Kidney epithelial cell (primary cell): ENCODE measurements at places on chromosomes 3 and 15. TPM values are rescaled to one million over a fixed set of nuclear protein-coding genes. Genes with fewer than 3 reads are reported as not detected.
A peak's percentile ranks its signal among the peaks of the same experiment; 100 is the strongest.

- no peak for DNase-seq
These were observed 194.1 kb upstream of the KCNMB2 start for GRCh38 chr3:178342111-178342510.

DNA sequence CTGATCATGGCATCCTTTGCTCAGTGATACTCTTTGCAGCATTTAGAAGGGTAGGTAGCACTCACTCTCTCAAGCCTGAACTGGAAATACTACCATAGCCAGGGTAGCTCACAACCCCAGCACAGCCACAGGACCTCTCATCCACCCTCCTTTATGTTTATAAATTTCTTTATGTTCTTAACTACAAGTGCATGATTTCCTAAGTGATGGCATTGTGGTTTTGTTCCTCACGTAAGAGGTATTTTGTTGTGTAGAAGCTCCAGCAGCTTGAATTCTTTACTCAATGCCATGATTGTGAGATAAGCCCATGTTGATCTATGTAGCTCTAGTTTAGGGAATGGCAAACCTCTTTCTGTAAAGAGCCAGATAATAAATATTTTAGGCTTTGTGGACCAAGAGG, 7.9 kb upstream of the RTP3 start:
- DNase-seq: no peak

GRCh38 chr15:70342554-70343548, 245.1 kb upstream of the TLE3 start:
- no peak for DNase-seq

- peak; percentile 98 for DNase-seq
These were observed 11.0 kb downstream of the STARD5 start for GRCh38 chr15:81312790-81313543.

- DNase-seq: no peak
These were observed 835.4 kb upstream of the GBE1 start for GRCh38 chr3:82596805-82597204.

DNA sequence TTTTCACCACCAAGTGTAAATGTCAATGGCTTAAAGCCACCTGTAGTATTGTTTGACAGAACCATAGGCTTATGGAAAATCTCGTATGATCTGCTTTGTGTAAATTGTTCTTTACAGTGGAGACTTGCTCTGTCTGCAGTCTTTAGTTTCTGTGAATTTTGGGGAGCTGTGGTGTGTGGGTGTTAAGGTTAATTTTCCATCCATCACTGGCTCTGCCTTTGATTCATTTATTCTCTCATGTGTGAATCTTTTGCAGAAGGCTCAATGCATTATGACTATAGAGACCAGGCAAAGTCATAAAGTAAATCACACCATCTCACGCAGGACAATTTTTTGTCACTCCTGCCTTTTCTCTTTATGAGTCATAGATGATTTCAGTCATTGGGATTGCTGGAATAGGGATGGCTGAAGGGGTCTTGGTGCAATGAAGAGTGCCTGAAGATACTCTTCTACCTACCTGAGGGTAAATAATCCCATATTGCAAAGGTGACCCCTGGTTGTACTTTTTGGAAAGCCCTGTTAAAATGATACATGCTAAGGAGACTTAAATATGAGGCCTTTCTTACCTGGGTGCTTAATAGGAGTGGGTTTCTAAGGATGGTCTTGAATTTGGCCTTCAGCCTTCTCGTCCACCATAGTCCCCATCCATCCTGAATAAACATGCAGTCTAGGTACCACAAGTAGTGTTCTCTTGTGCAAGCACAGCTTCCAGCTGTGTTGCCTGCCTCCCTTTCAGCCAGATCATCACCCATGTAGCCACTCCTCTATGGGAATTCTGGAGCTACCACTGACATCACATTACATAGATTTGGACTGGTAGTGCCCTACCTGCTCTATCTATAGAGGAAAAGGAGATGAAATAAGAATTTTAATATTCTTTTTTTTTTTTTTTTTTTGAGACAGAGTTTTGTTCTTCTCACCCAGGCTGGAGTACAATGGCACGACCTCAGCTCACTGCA, 14.3 kb downstream of the TGFBR2 start:
- no peak for DNase-seq

GRCh38 chr3:173617490-173617889, 219.9 kb downstream of the NLGN1 start:
- no peak for DNase-seq

DNA sequence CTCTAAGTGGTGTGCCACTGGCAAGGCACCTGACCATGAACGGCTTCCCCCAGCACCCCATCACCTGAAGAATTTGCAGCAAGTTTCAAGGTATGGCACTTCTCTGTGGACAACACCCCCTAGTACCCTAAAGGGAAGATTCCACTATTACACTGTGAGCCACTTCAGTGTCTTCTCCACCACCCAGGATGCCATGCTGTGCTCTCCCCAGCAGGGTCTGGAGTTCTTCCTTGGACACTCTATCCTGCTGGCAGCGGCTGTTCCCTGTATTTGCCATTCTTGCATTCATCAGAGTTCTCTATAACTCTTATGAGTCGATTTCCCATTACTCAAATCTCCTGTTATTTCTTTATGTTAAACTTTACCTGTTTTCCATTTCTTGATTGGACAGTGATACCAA, 33.9 kb upstream of the RNU6-1 start:
- DNase-seq: no peak

GRCh38 chr3:46405301-46406019, 1.4 kb downstream of the CCR5AS start:
- DNase-seq: no peak

- DNase-seq: no peak
These were observed 160.1 kb downstream of the PLCL2 start for GRCh38 chr3:17044855-17045254.

GRCh38 chr3:151168269-151169094, 34.5 kb downstream of the GPR171 start:
- no peak for DNase-seq

DNA sequence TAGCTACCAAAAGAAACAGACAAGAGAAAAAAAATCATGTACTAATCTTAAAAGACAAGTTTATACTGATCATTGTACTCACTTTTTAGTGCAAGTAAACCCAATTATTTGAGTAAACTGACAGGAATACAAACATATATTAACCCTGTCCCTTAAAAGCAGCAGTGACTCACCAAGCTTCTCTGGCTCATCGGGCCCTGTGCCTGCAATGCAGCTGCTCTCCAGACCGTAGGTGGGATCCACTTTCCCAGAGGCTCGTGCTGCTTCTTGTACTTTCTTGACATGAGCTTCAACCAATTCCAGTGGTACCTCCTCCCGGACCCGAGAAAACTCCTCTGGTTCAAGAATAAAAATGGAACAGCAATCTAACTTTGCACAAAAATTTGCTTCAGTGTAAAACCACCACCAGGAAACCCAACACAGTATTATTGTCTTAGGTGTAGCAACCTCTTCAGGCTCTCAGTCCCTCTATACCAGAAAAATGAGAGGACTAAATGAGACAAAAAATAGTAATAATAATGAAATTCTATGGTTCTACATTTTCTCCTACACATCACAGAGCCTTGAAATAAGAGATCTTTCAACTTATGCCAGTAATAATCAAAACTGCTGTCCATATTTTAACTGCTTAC, 82.6 kb upstream of the CSPG5 start:
- DNase-seq: peak; percentile 23

DNA sequence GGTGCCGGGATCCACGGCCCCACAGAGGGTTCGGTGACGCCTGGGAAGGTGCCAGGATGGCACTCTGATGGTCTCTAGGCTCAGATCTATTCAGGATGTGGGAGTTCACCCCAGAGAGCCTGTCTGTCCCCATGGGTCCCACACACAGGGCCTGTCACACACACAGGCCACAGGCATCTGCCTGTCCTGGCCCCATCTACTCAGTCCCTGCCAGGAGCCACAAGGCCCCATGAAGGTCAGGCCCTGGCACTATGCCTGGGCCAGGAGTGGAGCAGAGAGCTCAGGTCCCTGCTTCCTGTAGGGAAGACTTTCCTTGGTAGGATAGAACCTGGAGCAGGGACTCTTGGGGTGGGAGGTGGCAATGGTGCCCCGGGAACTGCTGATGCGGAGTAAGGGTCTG, 49.0 kb upstream of the FURIN start:
- no peak for DNase-seq

GRCh38 chr15:67039384-67040075, 25.9 kb upstream of the SMAD3 start:
- DNase-seq: no peak

GRCh38 chr3:40598962-40599361, 74.2 kb downstream of the ZNF621 start:
- DNase-seq: no peak

DNA sequence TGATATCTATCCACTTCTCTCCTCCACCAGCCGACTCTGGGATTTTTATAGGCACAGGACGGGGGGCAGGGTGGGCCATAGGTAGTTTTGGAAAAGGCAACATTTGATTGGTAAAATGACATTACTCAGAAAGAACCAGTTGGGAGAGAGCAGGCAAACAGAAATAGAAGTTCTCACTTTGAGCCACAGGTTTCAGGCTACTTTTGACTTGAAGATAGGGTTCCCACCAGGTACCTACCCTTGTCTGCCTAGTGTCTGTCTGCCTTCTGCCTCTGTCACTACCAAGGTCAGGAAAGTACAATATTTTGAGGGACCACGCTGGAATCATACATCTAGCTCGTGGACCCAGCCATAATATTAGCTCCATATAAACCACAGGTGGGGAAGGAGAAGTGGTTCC, 412.9 kb upstream of the GRM7 start:
- no peak for DNase-seq

DNA sequence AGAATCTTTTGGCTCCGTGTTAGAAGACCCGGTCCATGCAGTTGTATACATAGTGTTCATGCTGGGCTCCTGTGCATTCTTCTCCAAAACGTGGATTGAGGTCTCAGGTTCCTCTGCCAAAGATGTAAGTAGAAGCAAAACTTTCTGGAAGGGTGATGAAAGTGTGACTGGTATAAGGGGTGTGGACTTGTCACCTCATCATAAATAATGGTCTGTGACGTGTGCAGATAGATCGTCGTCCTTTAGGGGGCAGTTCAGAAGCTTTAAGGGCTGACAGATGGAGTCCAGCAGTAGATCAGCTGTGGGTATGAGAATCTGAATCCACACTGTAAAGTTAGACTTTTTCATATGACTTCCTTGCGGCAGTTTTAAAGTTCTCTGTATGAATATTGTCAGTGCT, 15.3 kb downstream of the SEC61A1 start:
- no peak for DNase-seq

- peak; percentile 25 for DNase-seq
These were observed 5.4 kb downstream of the BTBD1 start for GRCh38 chr15:83061680-83062079.

- no peak for DNase-seq
These were observed 871.9 kb upstream of the GBE1 start for GRCh38 chr3:82633319-82633718.

DNA sequence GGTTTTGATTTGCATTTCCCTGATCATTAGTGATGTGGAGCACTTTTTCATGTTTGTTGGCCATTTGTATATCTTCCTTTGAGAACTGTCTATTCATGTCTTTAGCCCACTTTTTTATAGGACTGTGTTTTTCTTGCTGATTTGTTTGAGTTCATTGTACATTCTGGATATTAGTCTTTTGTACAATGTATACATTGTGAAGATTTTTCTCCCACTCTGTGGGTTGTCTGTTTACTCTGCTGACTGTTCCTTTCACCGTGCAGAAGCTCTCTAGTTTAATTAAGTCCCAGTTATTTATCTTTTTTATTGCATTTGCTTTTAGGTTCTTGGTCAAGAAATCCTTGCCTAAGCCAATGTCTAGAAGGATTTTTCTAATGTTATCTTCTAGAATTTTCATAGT, 91.1 kb upstream of the ATP11B start:
- no peak for DNase-seq

DNA sequence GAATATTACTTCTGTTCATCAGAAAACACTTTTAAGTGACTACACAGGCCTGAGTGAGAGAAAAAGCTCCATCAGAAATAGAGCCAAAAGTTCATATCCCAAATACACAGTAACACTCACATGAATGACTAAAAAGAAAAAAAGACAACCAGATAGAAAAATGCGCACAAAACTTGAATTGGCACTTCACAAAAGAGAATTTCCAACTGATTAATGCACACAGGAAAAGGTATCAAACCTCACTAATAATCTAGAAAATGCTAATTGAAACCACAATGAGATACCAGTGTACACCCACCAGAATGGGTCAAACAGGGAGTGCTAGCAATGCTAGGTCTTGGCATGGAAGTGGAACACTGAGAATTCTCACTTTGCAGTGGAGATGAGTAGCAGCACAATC, 78.6 kb downstream of the HERC2 start:
- no peak for DNase-seq

DNA sequence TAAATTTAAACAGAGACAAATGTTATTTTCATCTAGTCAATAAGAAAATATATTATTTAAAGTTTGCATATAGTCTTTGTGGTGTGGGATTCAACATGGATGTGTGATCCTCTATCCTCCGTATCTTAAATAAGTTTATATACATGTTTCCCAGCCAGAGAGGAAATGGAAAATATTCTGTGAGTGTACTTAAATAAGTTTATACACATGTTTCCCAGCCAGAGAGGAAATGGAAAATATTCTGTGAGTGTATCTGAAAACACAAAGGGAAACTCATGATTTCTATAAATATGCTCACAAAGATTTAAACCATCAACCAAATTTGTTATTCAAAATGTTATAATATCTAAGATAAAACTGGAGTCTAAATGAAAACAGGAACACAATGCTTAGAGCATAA, 110.0 kb upstream of the MELTF start:
- DNase-seq: no peak

DNA sequence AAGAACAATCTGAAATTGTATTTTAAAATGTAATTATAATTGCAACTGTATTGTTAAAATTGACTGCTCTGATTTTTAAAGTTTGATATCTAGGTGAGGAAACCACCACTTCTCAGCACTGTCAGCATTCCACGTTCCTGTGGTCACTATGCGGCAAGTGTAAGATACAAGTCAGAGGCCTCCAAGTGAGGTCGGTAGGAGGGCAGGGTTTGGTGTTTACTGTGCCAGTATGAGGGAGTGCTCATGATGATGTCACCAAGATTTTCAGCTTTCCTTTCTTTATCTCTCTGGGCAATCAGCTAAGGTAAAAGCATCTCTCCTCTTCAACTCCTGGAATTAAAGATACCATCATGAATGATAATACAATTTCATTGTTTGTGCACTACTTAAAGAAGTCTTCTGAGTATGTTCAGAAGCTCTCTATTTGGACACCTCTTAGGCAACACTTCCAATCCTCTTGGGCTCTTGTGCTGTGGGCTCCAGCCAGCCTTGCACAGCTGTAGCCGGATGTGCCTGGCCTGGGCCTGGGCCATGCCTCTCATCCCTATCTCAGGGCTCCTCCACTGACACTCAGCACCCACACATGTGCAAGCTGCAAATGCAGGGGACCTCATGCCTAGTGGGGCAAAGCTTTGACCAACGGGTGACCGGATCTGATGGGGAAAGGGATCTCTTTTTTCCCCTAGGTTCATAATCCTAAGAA, 42.9 kb downstream of the CCR3 start:
- DNase-seq: no peak

The CFAP92 gene
- 0.50 and 1.7 TPM in 2 replicates for total RNA-seq

The PTX3 gene
- 24.4 and 31.1 TPM in 2 replicates for total RNA-seq

The C3orf22 gene
- total RNA-seq: not detected in 2 replicates

The DNAH12 gene
- total RNA-seq: 0.41 TPM in 1 of 2 replicates, not detected in the other

The SLC12A8 gene
- 13.6 and 16.6 TPM in 2 replicates for total RNA-seq

The CELF6 gene
- 0.29 and 0.41 TPM in 2 replicates for total RNA-seq

The SLC15A2 gene
- total RNA-seq: 0.07 and 0.63 TPM in 2 replicates
